ENCODE measurements at places on chromosomes 4 and X.

GRCh38 chrX:49147936-49148335 lies 14.6 kb upstream of the MAGIX start:
- no peak for DNase-seq

- no peak for DNase-seq
Observed at GRCh38 chr4:38904090-38904666, 36.6 kb downstream of the FAM114A1 start.

- no peak for DNase-seq
Observed at GRCh38 chr4:157185363-157185762, 35.2 kb upstream of the GRIA2 start.

DNA sequence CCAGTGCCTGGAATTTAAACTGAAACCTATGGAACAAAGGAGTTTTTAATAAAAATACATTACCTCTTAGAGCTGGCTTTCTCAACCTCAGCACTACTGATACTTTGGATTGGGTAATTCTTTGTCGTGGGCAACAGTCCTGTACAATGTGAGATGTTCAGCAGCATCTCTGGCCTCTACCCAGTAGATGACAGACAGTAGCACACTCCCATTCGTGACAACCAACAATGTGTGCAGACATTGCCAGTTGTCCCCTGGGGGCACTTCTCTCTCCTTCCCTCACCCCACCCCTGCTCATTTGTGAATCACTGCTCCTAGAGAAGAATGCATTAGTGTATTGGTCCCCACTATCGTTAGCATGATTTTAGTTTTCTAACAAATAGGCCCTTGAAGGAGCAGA lies 16.2 kb downstream of the GPAT3 start:
- no peak for DNase-seq

- DNase-seq = no peak
Observed at GRCh38 chr4:185589067-185589836, 53.9 kb upstream of the PDLIM3 start.

DNA sequence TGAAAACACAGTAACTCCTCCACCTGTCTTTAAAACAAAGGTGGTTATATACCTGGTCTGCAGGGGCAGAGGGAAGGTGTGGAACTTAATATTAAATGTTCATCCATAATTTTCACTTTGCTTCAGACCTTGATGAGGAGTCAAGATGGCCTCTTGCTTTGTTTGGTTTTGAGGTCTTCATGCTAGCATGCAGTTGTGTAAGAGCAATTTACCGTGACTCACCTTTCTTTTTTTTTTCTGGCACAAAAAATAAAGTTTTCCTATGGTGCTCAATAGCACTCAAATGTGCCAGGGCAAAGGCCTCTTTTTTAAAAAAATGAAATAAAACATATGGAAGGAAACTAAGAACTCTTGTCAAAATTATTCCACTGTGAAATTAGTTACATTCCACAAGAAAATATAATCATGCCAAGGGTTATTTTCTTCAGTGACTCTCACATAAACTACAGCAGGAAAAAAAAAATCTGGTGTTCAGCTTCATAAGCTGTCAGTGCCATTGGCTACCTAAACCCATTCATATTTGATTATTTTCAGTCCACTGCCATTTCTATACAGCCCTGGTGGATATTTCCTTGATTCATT lies 128.2 kb downstream of the SLC7A11 start:
- DNase-seq = no peak

- no peak for DNase-seq
Observed at GRCh38 chr4:108396900-108397497, 223.4 kb upstream of the RPL34 start.

- DNase-seq = no peak
Observed at GRCh38 chr4:151204925-151205524, 71.9 kb upstream of the PRSS48 start.

DNA sequence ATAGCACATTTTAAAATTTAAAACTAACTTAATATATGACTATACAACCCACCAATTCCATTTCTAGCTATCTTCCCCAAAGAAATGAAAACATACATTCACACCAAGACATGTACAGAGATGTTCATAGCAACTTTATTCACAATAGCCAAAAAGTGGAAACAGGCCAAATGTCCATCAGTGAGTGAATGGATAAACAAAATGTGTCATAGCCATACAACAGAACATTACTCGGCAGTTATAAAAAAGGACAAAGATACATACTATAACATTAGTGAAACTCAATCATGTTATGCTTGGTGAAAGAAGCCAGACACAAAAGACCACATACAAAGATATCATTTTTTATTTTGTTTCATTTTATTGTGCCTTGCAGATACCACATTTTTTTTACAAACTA lies 396.8 kb downstream of the PACRGL start:
- DNase-seq = no peak

- no peak for DNase-seq
Observed at GRCh38 chr4:86970447-86971354, 35.9 kb downstream of the AFF1 start.

- no peak for DNase-seq
Observed at GRCh38 chr4:173243321-173243720, 74.7 kb downstream of the GALNT7 start.

DNA sequence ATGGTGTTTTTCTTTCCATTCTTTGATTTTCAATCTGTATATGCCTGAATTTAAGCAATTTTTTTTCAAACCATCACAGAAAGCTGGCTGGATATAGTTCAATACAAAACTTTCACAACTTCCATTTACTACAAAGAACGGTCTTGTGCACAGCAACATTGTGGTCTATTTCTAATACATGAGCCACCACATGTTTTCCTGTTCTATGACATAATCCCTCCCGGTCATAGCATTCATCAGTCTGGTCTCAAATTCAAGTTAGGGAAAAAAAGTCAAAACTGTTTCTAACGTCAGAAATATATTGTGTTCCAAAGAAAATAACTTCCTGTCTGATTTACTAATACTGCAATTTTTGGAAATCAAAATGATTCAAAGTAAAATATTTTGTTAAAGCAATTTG lies 7.5 kb upstream of the CXCL6 start:
- DNase-seq = no peak

DNA sequence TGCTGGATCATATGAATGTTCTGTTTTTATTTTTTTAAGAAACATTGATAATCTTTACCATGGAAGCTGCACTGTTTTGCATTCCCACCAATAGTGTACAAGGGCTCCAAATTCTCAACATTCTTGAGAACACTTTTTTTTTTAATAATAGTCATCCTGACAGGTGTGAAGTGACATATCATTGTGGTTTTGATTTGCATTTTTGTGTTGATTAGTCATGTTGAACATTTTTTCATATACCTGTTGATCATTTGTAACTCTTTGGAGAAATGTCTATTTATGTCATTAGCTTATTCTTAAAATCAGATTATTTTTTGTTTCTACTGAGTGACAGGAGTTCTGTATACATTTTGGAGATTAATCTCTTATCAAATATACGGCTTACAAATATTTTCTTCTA lies 408.5 kb downstream of the GLUD2 start:
- DNase-seq = no peak

GRCh38 chrX:109843963-109844751 lies 111.1 kb upstream of the ACSL4 start:
- DNase-seq = no peak

DNA sequence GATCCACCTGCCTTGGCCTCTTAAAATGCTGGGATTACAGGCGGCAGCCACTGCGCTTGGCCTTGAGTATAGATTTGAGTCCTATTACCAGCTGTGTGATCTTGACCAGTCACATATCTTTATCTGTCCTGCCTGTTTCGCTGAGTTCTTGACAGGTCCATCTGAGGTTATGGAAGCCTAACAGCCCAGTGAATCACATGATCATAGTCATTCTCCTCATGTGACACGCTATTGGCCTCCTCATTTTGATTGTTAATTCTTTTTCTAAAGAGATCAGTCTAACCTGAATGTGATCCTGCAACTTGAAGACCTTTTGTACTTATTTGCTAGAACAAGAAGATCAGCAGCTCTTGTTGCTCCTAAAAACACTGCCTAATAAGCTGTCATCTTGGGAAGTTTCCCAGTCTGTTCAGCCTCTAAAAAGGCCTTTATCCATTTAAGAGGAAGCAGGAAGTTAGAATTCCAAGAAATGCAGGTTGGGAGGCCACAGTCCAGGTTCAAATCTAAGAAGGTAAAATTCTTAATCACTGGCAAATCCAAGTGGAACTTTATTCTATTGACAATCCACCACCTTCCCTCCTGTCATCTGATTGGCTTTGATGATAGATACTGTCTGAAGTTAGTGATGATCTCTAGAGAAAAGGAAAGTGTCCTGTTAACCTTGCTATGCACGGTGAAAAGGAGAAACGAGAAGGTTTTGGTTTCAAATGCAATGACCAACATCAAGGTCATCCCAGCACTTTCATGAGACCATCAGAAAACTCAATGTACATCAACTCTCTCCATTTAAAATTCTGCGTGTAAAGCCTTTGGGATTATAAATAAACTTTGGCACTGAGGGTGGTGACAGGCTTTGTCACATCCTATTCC lies 86.9 kb downstream of the CHRNA9 start:
- DNase-seq = no peak

DNA sequence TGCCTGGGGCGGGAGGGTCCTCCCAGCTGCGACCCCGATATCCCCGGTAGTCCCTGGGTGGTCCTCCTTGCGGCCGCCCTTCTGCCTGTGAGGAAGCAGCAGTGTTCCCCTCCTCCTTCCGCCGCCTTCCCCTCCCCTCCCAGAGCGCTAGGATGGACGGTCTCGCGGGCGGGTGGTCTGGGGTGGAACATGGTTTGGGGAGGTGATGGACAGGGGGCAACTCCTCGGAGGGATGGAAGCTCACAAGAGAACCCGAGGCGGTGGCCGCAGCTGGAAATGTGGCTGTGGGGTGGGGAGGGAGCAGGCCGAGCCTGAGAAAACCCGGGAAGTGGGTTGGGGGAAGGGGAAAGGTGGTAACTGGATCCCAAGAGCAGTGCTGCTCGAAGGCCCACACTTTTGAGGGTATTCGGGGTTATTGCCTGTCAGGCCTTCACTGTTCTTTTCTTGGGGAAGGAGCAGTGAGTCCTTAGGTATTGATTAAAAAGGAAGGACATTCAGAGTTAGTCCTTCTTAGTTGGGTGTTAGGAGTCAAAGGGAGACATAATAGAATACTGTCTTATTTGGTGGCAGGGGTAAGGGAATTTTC lies 581 bp downstream of the UBE2K start:
- DNase-seq = peak; percentile 5

DNA sequence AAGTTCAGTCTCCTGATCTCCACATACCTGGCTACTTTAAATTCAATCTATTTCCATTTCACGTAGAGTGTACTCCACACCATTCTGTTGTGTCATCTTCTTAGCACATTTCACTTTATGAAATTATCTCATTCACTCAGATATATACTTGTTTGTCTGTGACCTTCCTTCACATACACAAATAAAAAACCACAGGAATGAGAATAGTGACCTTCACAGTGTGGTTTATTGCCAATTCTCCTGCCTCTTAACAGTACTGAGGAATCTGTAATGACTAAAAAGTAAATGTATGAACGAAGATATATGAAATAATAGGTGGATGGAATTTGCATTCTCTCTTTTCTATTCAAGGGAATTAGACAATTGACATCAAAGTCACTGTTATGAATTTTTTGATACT lies 183.9 kb upstream of the PCDH7 start:
- no peak for DNase-seq

- DNase-seq = no peak
Observed at GRCh38 chr4:37400241-37400881, 155.8 kb downstream of the NWD2 start.

Measured in stimulated activated CD8-positive, alpha-beta memory T cell treated with anti-CD3 and anti-CD28 coated beads, Interleukin-4, amount 100 ng/mL, for 1 hour (primary cell).